ENCODE measurements at places on chromosomes 5 and 9. TPM values are rescaled to one million over a fixed set of nuclear protein-coding genes. Genes with fewer than 3 reads are reported as not detected.

The SPATA6L gene
- 0.43 TPM for total RNA-seq

The GFI1B gene
- not detected for total RNA-seq

The RAB14 gene
- total RNA-seq = 33.6 TPM

The RNF183 gene
- total RNA-seq = not detected

The GMCL2 gene
- not detected for total RNA-seq

The ORM1 gene
- total RNA-seq = not detected

The GABBR2 gene
- total RNA-seq = 8.3 TPM

The TCERG1 gene
- 41.4 TPM for total RNA-seq

The MEIKIN gene
- not detected for total RNA-seq

The YIPF5 gene
- 162 TPM for total RNA-seq

The ADAMTSL2 gene
- total RNA-seq = 0.57 TPM

The PCSK1 gene
- under 0.01 TPM for total RNA-seq

The CARD9 gene
- 3.9 TPM for total RNA-seq

The ABHD17B gene
- 29.1 TPM for total RNA-seq

The QRFP gene
- total RNA-seq = not detected

The IER5L gene
- 24.9 TPM for total RNA-seq

The ANKRD18B gene
- 1.1 TPM for total RNA-seq

The RNF224 gene
- not detected for total RNA-seq

The FAM221B gene
- total RNA-seq = not detected

The SLC4A9 gene
- total RNA-seq = not detected

The KLHL9 gene
- 25.6 TPM for total RNA-seq

The RORB gene
- total RNA-seq = under 0.01 TPM

The SH2D3C gene
- total RNA-seq = not detected

The PCDHGB4 gene
- total RNA-seq = 28.2 TPM

The ARID3C gene
- total RNA-seq = not detected

The THBS4 gene
- 0.14 TPM for total RNA-seq

The PLAA gene
- total RNA-seq = 31.1 TPM

The TXNDC8 gene
- not detected for total RNA-seq

The PCDHGB6 gene
- 5.3 TPM for total RNA-seq

The GRXCR2 gene
- not detected for total RNA-seq

The ALG2 gene
- 96.7 TPM for total RNA-seq

The FOXD4L6 gene
- under 0.01 TPM for total RNA-seq

The CXCL14 gene
- 0.14 TPM for total RNA-seq

The SLC6A3 gene
- total RNA-seq = not detected
